ENCODE measurements at places on chromosomes 16 and 17.

DNA sequence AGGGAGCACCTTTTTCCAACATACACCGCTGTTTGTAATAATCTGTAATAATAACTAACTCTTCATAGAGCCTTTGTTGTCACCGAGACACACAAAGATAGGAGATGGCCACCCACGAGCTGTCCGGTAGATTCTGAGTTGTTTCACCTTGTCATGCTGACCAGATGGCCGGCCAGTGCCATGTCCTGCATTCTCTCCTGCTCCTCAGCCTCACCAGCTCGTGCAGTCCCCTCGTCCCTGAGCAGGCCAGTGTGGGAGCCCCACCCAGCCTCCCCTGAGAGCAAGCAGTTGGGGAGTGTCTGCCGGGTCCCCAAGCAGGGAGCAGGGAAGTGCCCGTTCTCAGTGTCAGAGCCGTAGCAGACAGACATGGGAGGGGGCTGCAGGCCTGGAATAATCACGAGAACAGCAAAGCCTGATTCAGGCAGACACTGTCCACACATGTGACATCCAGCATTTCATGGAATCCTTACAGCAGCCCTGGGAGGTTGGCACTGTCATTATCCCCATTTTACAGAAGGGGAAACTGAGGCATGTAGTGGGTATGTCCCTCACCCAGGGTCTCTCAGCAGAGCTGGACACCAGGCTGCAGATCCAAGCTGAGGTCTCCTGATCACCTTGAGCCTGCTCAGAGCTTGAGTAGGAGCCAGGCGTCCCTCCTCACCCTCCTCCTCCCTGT is 178.5 kb upstream of the CIBAR2 start:
- DNase-seq = no peak

GRCh38 chr16:65579050-65579449 is 457.2 kb upstream of the CDH11 start:
- no peak for DNase-seq

DNA sequence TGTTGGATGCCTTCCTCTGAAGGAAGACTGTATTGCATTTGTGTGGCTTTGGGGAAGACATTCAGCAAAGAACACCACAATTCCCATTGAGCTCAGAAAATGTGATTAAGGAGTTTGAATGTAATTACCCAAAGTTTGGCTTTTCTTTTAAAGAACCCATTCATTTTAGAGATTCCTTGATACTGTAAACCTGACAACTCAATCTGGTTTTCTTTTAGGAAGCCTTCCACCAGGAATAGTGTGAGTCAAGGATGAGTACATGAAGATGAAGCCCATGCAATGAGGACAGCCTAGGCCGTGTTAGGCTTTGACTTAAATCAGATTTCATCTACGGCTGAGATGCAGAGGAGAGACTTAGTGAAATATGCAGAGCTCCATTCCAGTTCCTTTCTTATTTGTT is 271.7 kb upstream of the TBX2 start:
- no peak for DNase-seq

GRCh38 chr17:17739388-17740066 is 58.3 kb downstream of the RAI1 start:
- DNase-seq = no peak
